ENCODE measurements at places on chromosomes 4 and X.

DNA sequence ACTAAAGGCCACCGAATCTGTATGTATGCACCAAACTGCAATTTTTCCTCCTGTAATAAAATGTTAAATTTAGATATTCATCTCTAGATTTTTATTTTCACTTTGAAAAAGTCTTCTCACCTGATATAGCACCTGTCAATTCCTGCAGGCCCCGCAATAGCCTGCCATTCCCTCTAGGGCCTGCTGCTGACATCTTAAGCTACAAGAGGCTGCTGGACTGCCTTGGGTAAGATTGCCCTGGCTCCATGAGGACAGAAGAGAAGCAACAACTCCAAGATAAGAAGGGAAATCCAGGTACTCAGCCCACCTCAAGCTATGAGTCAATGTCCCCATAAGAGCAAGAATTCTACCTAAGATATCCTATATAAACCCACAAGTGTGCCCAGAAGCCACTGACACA, 230.2 kb upstream of the AGTR2 start:
- DNase-seq = no peak

DNA sequence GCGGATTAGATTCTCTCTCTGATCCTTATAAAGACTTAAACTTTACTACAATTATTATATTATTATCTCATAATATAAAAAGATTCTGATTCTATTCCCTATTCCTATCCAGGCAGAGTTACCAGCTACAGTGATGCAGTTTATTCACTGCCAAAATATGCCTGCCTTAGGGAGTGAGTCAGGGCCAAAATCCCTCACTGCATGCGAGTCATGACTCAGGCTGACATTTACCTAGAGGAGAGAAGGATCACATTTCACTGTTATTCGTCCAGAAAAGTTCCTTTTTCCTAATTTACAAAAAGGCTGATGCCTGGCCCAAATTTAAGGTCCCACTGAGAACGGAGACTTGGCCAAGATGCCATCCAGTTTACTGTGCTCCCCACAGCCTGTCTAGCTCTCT, 168.5 kb upstream of the LDB2 start:
- DNase-seq = no peak

- no peak for DNase-seq
Observed at GRCh38 chr4:1762264-1763010, 30.7 kb upstream of the FGFR3 start.

GRCh38 chrX:33908898-33909297, 223.2 kb downstream of the FAM47A start:
- no peak for DNase-seq

DNA sequence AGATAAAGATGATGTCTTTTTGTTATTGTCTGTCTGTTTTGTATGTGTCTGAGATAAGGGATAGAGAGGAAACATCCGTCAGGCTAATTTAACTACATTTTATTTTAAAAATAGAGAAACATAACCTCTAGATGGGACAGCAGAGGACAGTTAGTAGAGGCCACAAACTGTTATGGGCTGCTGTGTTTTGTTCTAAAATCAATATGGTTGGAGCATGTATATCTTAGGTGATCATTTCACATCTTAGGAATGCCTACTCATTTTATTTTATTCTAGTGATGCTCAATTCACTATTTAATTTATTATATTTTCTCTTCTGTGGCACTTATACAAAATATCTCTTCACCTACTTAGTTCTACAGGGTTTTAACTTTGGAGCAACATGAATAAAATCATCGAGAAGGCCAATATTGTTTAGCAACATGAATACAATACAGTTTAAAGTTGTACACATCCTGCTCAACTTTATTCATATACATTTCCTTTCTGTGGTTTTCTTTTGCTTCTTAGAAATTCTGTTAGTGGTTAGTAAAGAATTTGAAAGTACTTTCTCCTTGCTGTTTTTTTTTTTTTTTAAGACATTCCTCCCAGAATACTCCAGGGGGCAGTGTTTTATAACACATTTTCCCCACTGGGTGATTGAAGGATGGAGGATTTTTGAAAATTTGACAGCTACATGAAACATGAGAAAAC, 392.9 kb downstream of the UNC5C start:
- peak; percentile 42 for DNase-seq

- DNase-seq = no peak
Observed at GRCh38 chr4:23887989-23888388, 1.9 kb downstream of the PPARGC1A start.

- peak; percentile 72 for DNase-seq
Observed at GRCh38 chrX:139739138-139739537, 31.2 kb upstream of the MCF2 start.

GRCh38 chr4:110621328-110621812, 1.5 kb downstream of the PITX2 start:
- no peak for DNase-seq

Data from immature natural killer cell (primary cell).